Fibroblast of upper back skin (primary cell): ENCODE measurements at places on chromosomes 2 and 18.
A peak's percentile ranks its signal among the peaks of the same experiment; 100 is the strongest.

GRCh38 chr2:65576861-65577601 is 144.6 kb upstream of the SPRED2 start:
- DNase-seq = peak; percentile 97

DNA sequence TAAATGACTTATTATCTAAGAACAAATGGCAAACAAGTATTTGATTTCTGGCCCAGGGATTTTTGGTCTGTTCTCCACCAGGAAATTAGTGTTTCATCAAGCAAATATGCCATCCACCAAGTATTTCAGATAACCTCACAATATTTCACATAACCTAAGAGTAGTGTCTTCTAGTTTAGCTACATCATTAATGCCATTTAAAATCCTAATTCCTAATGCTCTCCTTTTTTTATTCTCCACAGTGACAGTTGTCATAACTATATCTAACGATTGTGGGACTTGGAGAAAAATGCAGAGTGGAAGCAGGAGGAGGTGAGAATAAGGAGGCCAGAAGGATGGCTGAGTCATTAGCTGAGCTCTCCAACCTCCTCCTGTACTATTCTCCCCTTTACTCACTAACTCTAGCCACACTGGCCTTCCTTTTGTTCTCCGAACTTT is 58.5 kb upstream of the CTLA4 start:
- peak; percentile 79 for DNase-seq

DNA sequence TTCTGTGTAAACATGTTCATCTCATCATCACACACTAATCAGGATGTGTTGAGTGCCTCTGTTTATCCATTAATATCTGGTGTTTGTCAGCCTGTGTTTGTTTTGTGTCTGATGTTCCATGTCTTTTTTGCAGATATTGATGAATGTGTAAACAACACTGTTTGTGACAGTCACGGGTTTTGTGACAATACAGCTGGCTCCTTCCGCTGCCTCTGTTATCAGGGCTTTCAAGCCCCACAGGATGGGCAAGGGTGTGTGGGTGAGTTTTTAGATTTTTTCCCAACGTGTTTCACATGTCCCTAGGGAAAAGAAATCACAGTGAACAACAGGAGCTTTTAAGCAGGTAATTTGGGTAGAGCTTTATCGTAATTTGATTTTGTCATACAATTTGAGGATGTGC is 133.7 kb upstream of the RASGRP3 start:
- no peak for DNase-seq

GRCh38 chr2:468648-469336 is 180.9 kb upstream of the ALKAL2 start:
- DNase-seq = no peak

- peak; percentile 23 for DNase-seq
These were observed 212.4 kb downstream of the RPIA start for GRCh38 chr2:88903749-88904353.

DNA sequence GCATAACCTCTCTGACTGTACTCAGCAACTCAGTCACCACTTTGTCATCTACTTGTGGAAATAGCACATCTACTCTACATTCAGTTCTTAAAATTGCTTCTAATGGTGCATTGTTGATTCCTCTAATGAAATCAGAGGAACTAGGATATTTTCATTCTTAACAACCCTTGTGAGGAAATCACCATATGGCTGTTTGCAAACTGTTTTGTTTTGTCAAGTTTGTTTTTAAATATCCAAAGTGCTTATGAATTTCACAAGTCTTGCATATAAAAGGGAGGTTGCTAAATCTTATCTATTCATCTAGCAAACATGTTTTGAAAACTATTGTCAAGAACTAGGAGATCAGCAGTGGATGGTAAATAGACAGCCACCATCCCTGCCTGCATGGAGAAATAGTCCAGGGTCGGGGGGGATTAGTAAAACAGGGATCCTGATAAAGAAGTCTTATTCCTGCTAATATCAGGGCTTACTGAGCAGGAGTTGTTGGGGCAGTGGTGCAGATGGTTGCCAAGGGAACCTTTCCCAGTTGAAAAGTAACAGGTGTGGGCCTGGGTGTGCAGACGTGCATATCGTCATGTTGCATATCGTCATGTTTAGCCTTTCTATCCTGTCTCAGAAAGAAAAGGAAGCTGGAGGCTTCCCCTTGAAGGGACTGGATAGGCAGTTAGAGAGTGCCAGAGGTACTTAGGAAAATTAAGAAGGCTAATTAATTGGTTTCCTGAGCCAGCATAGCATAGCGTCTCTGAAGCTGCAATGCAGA is 7.5 kb upstream of the MYO3B start:
- no peak for DNase-seq

DNA sequence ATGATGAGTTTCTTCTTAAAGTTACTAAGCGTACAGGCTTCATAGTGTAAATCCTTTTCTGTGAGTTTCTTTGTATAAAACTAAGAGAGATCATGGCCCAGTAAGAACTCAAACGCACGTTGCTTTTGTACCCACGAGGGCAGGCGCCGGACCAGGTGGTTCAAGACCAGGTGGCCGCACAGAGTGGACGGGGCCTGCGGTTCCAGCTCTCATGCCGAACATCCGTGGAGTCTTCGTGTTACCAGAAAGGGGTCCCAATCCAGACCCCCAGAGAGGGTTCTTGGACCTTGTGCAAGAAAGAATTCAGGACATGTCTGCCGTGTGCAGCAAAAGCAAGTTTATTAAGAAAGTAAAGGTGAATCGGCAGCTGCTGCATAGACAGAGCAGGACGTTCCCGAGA is 53.0 kb downstream of the KCNG2 start:
- DNase-seq = no peak

GRCh38 chr18:27394687-27395086 is 209.6 kb upstream of the CHST9 start:
- DNase-seq = no peak

DNA sequence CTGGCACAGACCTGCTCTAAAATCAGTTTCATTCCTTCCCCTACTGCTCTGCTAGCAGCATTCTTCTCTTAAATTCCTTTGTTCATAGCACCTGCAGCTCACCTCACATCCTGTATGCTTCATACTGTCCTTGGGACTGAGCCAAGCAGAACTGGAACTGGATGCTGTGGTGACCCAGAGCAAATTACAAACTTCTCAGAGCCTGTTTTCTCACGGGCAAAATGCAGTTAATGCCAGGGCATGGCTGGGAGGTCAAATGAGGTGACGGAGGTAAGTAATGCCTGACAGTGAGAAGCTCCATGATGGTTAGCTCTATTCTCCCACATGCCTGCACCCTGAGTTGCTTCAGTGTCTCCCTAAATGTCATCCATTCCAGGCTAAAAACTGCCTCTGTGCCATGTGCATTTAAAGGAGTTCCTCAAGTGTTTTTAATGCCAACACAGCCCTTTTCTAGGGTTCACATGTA is 29.7 kb downstream of the C2orf42 start:
- no peak for DNase-seq

- DNase-seq = peak; percentile 79
These were observed 77.4 kb downstream of the TANC1 start for GRCh38 chr2:159045545-159046454.

GRCh38 chr18:39299152-39299551 is 1733.6 kb upstream of the CELF4 start:
- no peak for DNase-seq

GRCh38 chr18:49016648-49017539 is 66.1 kb upstream of the SMAD7 start:
- peak; percentile 92 for DNase-seq
